ENCODE measurements at places on chromosomes 12 and 14.

DNA sequence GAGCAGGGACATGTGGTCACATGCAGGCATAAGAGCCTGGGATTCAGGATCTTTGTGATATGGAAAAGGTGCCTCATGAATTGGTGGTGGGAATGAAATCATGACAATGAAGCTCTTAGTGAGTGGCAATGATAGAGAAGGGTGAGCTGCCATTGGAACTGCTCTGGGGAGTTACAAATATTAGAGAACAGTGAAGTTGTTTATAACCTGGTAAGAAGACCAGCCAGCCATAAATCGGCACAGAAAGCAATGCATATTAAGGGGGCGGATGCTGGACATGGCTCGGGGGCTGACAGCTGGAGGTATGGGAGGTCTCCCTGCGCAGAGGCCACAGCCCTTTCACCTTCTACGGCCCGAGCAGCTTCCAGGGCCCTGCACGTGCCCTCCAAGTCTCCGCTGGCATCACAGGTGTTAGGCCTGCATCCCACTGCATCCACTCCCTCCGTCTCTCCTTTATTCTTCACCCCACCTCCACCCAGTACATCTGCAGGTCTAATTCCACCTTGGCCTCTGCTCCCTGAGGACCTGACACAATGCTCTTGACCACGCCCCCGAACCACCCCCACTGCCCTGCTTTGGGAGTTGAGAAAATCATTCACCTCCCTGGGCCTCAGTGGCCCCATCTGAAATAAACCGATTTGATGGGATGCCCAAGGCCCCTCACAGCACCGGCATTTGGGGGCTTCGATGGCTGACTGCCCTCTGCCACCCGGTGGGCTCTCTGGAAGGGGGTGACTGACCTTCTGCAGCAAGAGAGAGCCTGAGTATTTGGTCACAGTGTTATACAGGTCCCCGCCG lies 4.1 kb downstream of the CACNA2D4 start:
- DNase-seq: no peak

GRCh38 chr12:130981074-130981742 lies 27.5 kb downstream of the ADGRD1 start:
- DNase-seq: no peak

DNA sequence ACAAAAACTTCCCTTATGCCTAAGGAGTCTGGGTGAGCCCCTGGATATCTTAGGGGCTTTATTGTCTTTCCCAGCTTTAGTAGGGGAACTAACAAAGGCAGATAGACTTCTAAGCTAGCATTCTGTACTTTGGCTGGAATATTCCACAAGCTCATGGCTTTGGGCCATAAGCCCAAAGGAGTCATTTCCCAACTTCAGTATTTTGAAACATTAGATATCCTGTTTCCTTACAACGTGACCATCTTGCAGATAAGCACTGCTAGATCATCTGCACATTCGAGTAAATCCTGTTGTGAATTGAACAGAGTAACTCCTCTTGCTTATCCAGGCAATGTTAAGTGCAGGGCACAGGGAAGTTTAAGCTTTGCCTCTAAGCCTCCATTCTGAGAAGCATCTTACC lies 70.6 kb upstream of the ACTN1 start:
- no peak for DNase-seq

DNA sequence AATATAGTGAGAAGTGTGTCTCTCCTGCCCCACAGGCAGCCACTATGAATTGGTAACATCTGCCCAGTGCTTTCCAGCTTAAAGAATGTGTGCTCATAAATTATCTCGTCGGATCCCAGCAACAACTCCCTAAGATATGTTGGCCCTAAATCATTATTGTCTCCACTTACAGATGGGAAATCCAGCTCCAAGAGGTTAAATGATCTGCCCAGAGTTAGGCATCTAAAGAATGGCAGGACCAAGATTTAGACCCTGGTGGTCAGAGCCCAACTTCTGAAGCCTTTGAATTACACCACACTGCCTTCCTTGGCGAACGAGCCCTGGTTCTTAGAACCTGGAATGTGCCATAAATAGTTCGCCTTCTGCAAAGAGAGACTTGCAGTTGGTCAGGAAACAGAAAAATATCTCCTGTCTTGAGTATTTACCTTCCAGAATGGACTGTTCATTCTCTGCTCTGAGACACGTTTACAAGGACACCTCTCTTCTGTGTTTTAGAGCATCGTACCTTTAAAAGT lies 20.1 kb upstream of the PLEK2 start:
- DNase-seq: no peak

GRCh38 chr12:46430340-46430948 lies 57.9 kb upstream of the SLC38A2 start:
- no peak for DNase-seq

- no peak for DNase-seq
Measured at GRCh38 chr14:32319368-32320049, 9.6 kb upstream of the AKAP6 start.

DNA sequence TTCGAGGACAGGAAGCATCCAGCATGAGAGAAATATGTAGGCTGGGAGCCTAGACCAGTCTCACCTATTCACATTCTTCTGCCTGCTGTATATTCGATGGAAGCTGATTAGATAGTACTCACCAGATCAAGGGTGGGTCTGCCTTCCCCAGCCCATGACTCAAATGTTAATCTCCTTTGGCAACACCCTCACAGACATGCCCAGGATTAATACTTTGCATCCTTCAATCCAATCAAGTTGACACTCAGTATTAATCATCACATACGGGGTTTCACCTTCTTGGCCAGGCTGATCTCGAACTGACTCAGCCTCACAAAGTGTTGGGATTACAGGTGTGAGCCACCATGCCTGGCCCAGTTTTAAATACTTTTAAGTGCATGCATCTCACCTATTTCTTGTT lies 30.5 kb upstream of the SLC10A1 start:
- no peak for DNase-seq

DNA sequence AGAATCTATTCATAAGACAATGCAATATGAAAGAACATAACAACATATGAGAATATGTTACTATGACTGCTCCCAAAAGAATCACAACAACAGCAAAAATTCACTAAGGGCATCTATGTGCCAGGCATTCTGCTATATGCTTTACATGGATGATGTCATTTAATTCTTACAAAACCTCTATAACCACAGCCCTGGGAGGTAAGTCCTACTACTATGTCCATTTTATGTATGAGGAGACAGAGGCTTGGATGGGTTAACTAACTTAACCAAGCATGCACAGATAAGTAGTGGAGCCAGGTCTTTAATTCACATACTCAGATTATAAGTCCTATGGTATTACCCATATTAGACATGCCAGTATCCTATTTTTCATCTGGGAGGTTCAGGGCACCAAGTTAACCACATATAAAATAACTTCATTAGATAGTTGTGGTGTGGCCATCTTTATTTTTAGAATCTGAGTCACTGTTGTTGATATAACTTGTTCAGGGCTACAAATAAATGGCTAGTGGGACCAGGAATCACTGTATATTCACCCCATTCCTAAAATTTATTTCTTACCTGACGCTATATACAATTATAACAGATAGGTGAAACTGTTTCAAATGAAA lies 33.2 kb upstream of the RAD51AP1 start:
- DNase-seq: no peak

GRCh38 chr12:127162902-127163301 lies 1104.1 kb upstream of the TMEM132C start:
- DNase-seq: no peak

- no peak for DNase-seq
Measured at GRCh38 chr12:124753228-124753591, 110.5 kb downstream of the SCARB1 start.

GRCh38 chr14:68172627-68173026 lies 353.0 kb downstream of the RAD51B start:
- DNase-seq: no peak

DNA sequence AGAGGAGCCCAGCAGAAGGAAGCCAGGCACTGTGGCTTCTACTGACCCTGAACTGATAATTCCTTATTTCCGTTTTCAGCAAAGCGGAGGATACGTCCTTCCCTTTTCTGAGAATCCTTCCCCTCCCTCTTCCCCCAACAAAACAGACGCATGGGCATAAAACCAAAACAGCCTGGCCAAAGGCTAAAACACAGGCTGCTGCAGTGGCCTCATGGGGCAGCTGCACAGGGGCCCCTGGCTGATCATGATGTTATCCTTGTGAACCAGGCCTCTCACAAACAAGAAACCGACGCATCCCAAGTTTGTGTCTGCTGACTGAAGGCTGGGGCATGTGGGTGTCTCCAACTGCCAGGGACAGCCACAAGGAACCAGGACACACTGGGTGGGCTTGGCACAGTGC lies 23.4 kb upstream of the STON2 start:
- no peak for DNase-seq

DNA sequence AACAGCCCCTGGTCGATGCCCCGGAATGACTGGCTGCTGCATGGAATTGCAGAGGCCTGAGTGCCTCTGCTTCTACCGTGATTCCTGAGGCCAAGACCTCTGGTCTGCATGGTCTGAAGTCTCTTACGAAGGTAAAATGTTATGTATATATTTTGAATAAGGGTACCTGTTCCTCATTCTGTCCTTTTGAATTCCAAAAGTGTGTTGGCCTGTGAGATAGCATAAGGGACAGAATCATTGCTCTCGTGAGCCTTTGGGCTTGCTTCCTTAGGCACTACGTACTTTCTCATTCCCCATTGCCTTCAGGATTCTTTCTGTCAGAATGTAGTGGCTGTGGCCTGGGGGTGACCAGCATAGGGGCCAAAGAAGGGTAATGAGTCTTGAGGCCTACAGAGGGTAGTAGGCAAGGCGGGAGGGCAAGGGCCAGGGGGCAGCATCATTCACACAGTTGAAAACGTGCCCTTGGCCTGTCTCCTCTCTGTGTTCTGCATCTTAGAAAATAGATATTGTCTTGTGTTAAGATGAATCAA lies 19.5 kb downstream of the TRAF3 start:
- no peak for DNase-seq

- no peak for DNase-seq
Measured at GRCh38 chr14:22502551-22502950, 86.5 kb downstream of the DAD1 start.

DNA sequence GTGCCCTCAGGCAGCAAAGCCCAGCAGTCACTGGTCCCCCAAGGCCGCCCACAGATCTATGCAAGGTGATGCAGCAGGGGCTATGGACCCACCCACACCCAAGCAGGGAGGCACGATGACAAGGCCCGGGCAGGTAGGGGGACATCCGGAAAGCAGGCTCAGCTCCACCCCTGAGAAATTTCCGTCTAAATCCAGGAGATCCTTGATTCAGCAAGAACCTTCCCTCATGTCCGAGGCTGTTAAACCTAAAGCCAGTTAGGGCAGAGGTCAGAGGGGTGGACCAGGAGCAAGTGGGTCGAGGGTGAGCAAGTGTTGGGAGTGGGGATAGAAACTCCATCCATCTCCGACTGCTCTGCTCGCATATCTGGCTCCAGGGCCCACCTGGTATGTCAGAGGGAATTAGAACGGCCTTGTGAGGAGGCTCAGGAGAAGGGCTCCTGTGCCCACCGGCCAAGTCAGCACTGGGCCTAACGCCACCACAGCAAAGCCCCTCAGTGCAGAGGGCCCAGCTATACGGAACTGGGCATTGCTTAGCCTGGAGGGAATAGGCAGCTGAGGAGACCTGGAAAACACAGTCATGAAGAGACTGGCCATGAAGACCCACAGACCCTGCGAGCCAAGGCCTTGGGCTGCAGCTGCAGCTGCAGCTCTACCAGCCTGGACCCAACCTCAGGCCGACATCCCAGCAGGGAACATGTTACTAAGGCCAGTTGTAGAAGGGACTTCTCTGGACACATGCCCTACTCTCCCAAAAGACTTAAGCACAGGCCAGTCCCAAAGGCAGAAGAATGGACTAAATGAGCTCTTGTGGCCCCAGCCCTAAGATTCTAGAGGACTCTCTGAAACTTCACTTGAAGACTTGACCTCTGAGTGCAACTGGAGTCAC lies 34.3 kb downstream of the DAD1 start:
- DNase-seq: no peak

DNA sequence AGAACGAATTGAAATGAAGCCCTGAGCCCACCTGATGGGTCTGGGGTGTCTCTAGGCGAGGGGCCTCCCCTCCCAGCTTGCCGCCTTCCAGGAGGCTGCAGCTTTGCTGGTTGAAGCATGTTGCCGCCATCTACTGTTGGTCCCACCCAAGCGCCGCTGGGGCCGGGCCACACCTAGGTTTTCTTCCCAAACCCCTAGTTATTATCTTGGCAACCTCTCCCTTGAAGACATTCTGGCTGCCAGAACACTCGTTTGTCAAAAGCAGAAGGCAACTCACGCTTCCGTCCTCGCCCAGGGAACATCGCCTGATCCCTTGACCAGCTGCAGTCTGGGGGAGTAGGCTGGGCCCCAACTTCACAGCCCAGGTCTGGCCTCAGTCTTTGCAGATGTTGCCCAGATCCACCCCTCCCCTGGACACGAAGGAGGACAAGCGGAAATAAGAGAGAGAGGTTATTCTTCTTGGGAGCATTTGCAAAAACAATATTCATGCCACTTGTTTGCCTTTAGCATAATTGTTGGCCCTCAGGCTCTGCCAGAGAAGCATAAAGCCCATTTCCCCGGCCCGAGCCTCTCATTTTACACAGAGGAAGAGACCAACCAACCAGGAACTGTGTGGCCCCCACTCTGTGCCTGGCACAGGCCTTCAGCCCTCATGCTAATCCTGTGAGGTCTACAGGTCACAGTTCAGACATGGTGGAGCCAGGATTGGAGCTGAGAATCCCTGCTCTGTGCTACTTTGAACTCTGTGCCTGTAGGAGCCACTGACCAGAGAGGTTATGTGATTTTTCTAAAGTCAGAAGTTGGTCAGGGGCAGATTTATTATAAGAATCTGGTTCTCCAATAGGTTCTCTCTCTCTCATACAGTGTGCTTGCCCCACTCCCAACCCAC lies 6.8 kb downstream of the EMP1 start:
- no peak for DNase-seq

DNA sequence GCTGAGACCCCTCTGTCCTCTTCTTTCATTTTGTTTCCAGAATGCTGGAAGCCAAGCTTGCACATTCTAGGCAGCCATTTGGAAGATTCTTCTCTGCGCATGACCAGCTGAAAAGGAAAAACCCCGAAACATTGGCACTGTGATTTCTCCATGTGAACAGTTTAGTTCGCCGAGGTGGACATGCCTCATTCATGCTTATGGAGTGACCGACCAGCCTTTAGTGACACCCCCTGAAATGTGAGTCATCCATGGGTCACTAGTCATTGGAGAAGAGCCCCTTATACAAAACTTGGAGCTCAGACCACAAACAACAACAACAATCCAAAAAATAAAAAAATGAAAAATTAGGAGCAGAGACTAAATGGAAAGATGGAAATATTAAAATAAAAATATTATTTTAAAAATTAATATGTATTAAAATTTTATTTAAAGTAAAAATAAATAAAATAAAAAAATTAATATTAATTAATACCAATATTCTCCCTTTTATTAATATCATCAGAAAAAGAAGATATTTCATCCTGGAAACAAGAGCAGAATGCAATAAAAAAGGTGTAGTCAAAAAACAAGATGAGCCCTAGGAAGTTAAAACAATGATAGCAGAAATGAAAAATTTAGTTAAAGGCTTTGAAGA lies 9.5 kb upstream of the KRT7 start:
- DNase-seq: no peak

DNA sequence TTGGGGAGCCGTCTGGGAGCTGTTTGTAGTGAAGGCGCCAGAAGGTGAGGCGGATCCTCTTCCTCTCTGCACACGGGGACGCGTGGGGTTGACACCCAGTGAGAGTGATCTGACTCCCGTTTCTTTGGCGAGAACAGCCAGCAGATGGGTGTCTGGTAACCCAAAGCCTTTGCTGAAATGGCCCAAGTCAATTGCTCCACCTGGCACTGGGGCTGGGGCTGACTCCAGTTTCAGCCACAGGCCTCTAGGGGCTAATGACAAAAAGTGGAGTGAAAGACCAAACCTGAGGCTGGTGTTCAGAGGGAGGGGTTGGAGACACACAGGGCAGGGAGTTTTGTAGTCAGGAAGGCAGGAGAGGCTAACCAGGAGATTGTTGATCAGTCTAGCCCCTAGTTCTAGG lies 87.0 kb downstream of the FRMD6 start:
- DNase-seq: no peak

GRCh38 chr14:61280526-61281185 lies 482 bp downstream of the TMEM30B start:
- DNase-seq: no peak
